Caki2 (cell line): ENCODE measurements at places on chromosomes 1 and 21. TPM values are rescaled to one million over a fixed set of nuclear protein-coding genes. Genes with fewer than 3 reads are reported as not detected.

SERINC2 gene
- 7.1 and 13.3 TPM in 2 replicates for total RNA-seq

DNAI4 gene
- 6.5 and 10.5 TPM in 2 replicates for total RNA-seq

TTC24 gene
- not detected in 2 replicates for total RNA-seq

DNA sequence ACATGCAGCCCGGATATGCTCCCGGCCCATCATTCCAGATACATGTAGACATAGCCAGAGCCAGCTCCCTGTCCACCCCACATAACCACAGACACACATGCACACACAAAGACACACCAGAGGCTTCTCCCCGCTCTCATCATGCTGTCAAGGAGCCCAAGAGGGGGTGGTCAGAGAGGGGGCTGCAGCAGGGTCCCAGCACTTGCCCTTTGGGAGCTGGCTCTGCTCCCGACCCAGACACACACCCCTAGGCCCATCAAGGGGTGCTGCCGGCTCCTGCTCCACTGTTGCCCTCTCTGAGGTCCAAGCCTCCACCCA is 2.6 kb downstream of the PTAFR start:
- DNase-seq: no peak

- no peak for DNase-seq
Measured at GRCh38 chr1:197394831-197395608, 127.0 kb downstream of the CRB1 start.

DNA sequence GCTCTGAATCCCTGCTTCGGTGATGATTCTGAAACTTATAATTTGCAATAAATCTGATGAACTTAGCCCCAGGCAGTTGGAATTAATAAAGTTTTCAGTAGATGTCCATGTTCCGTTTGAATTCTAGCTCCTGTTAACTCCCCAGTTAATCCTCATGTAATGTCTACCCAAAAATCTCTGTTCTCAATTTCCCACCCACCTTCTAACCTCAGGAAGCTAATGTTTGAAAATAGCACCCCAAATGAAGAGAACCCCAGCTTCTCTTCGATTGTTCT is 3.6 kb downstream of the MYOG start:
- DNase-seq: no peak

GRCh38 chr1:213491468-213491867 is 440.4 kb downstream of the RPS6KC1 start:
- DNase-seq: no peak

- DNase-seq: no peak
Measured at GRCh38 chr1:56376188-56376984, 203.0 kb downstream of the PLPP3 start.

DNA sequence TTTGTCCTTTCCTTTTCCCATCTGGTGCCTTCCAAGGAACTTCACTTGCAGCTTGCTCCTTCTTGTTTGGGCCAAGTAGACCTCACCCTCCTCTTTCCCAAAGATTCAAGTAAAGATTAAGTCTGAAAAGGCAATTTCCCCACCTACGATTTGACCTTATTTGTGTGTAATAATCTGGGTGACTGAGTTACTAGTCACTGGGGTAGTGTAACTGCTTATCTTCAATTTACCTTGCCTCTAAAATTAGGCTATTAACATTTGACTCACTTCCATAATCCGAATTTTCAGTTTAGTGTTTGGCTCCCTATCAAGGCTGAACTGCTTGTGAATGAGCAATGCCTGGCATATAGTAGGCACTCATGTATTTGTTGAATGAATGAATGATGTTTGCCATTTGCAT is 59.6 kb downstream of the PLA2G4A start:
- no peak for DNase-seq

DNA sequence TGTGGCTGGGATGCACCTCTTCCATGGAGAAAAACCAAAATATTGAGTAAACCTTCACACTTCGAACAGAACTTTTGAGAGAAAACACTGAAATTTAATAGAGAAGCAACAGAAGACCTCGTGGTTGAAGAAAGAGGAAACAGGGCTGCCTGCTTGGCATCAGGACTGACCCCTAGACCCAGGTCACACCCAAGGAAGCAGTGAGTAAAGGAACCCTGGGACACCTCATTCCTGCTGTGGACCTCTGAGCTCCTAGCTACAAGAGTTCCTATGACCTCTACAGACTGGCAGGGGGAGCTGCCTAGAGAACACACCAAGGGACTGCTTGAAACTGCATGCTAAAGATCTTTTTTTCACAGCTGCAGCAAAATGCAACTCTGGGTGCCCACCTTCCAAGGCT is 67.8 kb downstream of the FASLG start:
- no peak for DNase-seq

- DNase-seq: no peak
Measured at GRCh38 chr1:43366601-43367025, 1.2 kb downstream of the ELOVL1 start.
